ENCODE measurements at places on chromosomes 3 and 15.

DNA sequence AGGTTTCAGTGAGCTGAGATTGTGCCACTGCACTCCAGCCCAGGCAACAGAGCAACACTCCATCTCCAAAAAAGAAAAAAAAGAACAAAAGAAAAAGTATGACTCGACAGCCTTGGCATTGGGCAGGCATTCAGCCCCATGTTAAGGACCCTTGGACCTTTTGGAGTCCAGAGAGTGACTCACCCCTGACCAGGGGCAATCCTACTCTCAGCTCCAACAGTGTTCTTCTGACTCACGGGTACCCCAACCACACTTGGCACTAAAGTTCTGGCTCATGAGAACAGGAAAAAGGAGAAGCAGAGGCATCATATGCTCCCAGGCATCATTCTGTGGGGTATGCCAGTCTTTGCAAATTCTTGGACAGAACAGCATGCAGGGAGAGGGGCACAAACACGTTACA lies 252.4 kb upstream of the HES1 start:
- no peak for DNase-seq

DNA sequence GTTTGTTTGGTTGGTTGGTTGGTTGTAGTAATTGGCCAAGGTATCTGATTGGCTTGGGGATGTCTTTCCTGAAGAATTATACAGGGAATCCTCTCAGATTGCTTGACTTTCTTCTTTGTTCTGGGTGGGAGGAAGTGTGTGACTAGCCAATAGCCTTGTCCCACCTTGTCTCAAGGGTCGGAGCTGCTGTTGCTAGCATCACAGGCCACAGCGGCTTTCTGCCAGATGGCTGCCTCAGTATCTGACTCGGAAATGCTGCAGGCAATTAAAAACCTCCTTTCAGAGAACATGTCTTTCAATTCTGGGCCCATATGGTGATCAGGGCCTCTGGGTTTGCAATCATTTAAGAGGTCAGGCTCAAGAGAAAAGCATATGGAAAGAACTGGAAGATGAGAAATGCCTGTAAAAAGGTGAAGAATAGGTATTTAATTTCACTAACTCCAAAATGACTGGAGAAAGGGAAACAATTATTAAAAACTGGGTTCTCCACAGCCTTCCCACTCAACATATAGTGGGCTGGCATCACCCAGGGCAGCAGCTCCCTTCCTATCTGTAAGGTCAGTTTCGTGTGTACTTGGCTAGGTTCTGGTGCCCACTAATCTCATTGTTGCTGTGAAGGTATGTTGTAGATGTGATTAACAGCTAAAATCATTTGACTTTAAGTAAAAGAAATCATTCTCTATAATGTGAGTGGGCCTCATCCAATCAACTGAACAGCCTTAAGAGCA lies 32.4 kb downstream of the TGFBR2 start:
- DNase-seq: no peak

DNA sequence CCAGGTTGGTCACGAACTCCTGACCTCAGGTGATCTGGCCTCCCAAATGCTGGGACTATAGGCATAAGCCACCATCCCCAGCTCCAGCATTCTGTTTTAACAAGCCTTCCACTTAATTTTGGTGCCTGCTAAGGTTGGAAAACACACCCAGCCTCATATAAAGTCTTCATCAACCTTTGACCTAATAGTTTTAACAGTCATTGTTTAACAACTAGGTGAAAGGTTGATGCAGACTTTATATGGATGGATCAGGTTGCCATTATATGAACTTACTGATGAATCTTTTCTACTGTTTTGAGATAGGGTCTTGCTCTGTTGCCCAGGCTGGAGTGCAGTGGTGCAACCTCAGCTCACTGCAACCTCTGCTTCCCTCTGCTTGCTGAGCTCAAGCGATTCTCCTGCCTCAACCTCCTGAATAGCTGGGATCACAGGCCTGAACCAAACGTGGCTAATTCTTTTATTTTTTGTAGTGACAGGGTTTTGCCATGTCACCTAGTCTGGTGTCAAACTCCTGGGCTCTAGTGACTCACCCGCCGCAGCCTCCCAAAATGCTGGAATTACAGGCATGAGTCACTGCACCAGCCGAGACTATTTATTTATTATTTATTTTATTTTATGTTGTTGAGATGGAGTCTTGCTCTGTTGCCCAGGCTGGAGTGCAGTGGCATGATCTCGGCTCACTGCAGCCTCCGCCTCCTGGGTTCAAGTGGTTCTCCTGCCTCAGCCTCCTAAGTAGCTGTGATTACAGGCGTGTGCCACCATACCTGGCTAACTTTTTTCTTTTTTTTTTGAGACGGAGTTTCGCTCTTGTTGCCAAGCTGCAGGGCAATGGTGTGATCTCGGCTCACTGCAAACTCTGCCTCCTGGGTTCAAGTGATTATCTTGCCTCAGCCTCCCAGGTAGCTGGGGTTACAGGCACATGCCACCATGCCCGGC lies 3.1 kb upstream of the RPAP1 start:
- no peak for DNase-seq

DNA sequence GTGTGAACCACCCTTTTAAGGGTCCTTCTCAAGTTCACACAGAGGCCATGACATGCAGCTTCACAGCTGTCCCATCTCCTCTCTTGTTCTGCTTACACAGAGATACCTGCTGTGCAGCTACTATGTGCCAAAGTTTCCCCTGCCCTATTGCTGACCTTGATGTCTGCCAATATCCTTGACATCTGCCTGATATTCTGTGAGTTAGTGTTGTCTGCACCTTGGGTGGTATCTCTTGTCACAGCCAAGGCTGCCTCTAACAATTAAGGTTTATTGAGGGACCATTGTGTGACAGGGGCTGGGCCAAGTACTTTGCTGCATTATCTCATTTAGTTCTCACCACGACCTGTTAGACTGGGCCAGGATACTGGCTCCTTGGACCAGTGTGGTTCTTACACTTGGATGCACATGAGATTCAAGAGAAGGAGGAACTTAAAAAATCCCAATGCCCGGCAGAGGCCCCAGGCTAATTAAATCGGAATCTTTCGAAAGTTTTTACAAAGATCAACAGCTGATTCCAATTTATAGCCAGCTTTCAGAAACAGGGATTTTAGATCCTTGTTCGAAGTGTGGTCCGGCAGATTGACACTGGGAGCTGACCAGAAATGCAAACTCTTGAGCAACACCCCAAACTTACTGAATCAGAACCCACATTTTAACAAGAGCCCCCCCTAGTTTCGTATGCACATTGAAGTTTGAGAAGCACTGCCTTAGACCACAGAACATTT lies 178.6 kb downstream of the SATB1 start:
- no peak for DNase-seq

DNA sequence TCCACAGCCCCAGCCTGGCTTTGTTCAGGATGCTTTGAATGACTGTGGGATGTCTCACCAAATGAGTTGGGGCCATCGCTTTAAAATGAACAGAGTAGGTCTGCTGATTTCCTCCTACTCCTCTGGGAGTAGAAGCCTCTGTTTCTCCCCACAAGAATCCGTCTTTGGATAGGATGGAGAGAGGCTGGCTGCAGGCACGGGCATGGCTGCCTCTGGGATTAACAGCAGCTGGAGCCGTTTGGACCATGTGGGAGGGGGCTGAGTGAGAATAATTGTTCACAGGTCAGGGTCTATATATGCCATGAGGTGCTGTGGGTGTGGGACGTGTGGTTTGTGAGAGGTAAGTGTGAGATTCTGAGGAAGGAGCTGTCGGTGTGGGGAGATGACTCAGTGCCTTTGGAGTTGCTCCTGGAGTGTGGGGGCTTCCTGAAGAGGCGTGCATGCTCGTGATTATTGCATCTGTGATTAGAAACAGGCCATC lies 48.0 kb upstream of the APEH start:
- DNase-seq: no peak

DNA sequence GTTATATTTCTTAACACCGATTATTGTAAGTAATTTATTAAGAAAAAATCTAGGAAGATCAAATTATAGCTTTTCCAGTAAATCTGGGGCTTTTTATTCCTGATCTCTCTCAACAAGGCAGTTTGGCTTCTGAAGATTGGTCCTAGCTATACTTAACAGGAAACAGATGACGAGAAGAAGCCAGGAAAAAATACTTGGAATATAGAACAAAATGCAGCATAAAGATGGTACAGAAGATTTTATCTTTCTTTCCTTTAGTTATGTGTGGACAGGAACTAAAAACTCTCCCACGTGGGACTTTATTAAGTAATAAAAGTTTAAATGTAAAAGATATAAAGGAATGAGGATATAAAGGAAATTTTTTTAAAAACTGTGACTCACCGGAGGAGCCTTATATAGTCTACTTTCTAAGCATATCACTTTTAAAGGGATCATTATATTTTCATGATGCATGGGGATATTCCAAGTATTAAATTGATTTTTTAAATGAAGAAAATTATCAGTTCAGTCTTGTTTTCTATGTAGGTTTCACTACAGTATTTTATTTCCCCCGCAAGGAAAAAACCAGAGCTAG lies 8.2 kb downstream of the B3GNT5 start:
- DNase-seq: no peak

DNA sequence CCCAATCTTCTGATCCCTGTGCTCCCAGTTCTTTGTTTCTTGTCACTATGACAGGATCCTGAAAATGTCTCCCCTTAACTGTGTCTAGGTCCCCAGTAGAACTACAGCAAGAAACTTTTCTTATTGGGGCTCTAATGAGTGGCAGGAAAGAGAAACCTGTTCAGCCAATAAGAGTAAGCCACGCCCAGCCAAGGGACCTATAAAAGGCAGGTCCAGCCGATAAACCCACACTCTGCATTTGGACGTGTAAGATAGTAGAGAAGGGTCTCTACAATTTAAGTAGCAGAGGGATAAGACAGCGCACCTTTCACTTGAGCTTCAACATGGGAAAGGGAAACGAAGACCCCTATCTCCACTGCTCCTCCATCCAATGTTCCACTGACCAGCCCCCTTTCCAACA lies 149.9 kb downstream of the LMLN start:
- DNase-seq: no peak

- DNase-seq: no peak
These were observed 271.0 kb downstream of the GABRG3 start for GRCh38 chr15:27241943-27242342.

- DNase-seq: no peak
These were observed 122.6 kb downstream of the OSBPL10 start for GRCh38 chr3:31858439-31858838.

- no peak for DNase-seq
These were observed 6.2 kb downstream of the ALDH1A3 start for GRCh38 chr15:100885811-100886210.

DNA sequence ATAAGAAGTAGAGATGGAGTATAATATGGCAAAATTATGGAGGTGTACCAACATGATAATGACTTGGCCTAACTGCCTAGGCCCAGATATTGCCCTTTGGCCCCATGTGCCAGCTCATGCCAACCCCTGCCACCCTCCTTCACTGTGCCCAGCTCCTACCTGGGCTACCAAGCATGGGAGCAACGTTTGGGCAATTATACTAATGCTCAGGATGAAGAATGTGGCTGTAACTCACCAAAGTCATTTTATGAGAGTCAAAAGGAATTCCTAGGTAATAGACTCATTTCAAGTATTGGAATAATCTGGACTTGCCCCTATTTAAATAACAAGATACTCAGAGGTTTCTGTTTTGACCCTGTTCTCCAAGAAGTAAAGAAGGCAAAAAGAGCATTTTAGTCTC lies 240.2 kb upstream of the IL12A start:
- DNase-seq: no peak

DNA sequence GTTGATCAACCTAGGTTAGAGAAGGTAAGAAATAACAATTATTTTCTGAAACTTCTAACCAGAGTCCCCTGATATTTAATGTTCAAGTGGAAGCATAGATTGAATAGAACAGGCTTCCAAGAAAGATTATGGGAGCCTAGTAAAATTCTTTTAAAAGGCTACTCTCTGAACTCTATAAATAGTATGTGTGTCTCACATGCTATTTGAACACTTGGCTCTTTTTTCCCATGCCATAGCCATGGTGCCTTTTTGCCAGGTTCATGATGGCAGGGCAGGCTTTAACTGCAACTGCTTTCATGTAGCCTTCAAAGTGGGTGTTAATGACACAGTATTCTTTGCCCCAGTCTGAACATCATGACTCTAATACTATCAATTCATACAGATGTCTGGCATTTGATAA lies 22.9 kb upstream of the STRIT1 start:
- no peak for DNase-seq

DNA sequence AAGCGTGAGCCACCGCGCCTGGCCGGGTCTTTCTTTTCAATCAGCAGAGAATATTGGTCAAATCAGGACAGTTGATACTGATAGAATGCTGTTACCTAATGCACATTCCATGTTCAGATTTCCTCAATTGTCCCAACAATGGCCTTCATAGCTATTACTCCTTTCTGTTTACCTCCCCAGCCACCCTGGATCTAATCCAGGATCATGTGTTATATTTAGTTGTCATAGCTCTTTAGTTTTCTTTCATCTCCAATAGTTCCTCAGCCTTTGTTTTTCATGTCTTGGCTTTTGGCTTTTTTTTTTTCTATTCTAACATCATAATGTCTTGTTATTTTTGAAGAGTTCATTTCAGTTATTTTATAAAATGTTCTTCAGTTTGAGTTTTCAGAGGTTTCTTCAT lies 14.6 kb downstream of the USP3 start:
- no peak for DNase-seq

GRCh38 chr15:75307778-75308390 lies 25.2 kb downstream of the GOLGA6D start:
- DNase-seq: no peak

DNA sequence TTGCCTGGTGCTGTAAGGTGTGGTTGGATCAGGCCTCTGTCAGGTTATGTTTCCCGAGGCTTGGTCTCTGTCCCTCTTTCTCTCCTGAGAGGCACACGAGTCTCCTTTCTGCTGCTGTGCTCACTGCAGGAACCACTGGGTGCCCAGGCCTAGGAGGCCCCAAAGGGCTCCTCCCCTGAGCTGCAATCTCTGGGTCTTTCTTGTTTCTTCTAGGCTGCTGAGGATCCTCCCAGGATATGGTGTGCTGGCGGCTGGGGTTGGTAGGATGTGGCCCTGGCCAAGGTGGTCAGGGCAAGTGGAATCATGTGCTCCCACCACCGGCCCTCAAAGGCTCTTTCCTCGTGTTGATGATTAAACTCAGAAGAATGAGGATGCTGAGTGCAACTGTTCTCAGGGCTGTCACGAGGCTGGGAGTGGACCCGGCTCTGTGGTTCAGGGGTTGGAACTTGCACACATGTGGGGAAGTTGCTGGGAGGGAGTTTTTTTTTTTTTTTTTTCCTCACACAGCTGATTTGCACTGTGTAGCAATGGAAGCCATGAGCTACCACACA lies 43.6 kb upstream of the CTSH start:
- no peak for DNase-seq

Measured in NCI-H1048 (cell line).